ENCODE measurements at places on chromosomes 5 and 9.

- DNase-seq, result no peak
Measured at GRCh38 chr9:133855802-133856521, 117.8 kb upstream of the SARDH start.

DNA sequence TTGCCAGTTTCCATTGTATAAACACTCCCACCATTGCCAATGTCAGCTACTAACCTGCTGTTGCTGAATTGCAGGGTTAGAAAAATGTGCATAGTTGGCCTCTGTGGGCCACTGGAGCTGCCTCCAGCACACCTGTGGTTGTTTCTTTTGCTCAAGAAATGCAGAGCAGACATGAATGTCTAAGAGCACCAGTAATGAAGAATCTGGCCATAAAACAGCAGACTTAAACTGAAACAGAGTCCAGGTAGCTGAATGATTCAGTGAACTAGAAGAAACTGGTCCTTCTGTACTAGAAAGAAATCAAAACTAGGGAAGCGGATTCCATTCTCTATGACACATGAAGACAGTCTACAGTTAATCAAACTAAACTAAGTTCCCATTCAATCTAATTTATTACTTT lies 48.2 kb downstream of the NUDT12 start:
- DNase-seq, result no peak

GRCh38 chr9:1298046-1298445 lies 247.9 kb downstream of the DMRT2 start:
- no peak for DNase-seq

- no peak for DNase-seq
Measured at GRCh38 chr5:160471761-160472160, 50.1 kb downstream of the PTTG1 start.
